ENCODE measurements at places on chromosomes 12 and 14.

DNA sequence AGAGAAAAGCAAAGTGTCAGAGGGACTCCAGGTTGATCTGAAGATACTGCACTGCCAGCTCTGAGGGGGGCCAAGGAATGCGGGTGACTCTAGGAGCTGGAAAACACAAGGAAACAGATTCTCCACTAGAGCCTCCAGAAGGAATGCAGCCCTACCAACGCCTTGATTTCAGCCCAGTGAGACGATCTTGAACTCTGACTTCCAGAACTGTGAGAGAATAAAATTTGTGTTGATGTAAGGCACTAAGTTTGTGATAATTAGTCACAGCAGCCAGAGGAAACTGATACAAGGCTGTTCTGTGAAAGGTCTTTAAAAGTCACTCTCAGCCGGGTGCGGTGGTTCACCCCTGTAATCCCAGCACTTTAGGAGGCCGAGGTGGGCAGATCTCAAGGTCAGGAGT, 34.2 kb downstream of the CKAP4 start:
- H3K4me1 ChIP-seq = no peaks in the 10 kb centered on the region
- no peak for DNase-seq
- H3K27ac ChIP-seq = no peak overlapping the region
- H3K4me3 ChIP-seq = no peak overlapping the region
- H3K27me3 ChIP-seq = peaks cover 25% of the 10 kb centered on the region
- H3K36me3 ChIP-seq = no peaks in the 10 kb centered on the region

DNA sequence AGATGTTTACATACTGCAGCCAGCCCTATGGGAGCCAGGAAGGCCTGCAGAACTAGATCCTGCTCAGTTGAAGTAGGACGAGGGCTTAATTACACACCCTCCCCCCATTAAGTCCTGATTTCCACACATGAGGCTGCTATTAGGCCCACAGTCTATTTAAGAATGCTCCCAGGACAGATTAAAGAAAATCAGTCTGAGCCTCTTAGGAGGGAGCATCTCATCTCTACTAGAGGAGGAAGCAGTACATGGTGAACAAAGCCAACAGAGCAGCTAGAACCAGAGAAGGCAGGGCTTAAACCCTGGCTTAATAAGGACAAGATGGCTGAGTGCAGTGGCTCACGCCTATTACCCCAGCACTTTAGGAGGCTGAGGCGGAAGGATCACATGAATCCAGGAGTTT, 55.8 kb upstream of the ARHGAP5 start:
- H3K4me1 ChIP-seq = no peaks in the 10 kb centered on the region
- H3K27me3 ChIP-seq = peaks cover 3% of the 10 kb centered on the region
- no peak overlapping the region for H3K27ac ChIP-seq
- no peaks in the 10 kb centered on the region for H3K36me3 ChIP-seq

GRCh38 chr14:80699861-80700260, 241.7 kb downstream of the CEP128 start:
- no peak overlapping the region for H3K4me3 ChIP-seq
- no peak for DNase-seq
- H3K4me1 ChIP-seq = no peaks in the 10 kb centered on the region
- no peak overlapping the region for H3K27ac ChIP-seq
- H3K27me3 ChIP-seq = no peaks in the 10 kb centered on the region
- no peaks in the 10 kb centered on the region for H3K36me3 ChIP-seq

- H3K27me3 ChIP-seq = no peaks in the 10 kb centered on the region
- no peak overlapping the region for H3K4me3 ChIP-seq
- H3K4me1 ChIP-seq = peaks cover 48% of the 10 kb centered on the region
- no peak overlapping the region for H3K27ac ChIP-seq
- peaks cover 5% of the 10 kb centered on the region for H3K36me3 ChIP-seq
These were observed 38.0 kb downstream of the BTG1 start for GRCh38 chr12:92107621-92108131.

GRCh38 chr12:977156-977555, 13.9 kb upstream of the ERC1 start:
- H3K4me3 ChIP-seq = no peak overlapping the region
- H3K27ac ChIP-seq = no peak overlapping the region
- H3K36me3 ChIP-seq = no peaks in the 10 kb centered on the region
- peaks cover 3% of the 10 kb centered on the region for H3K4me1 ChIP-seq
- no peak for DNase-seq

GRCh38 chr14:22802860-22803686, 12.2 kb downstream of the SLC7A7 start:
- H3K36me3 ChIP-seq = no peaks in the 10 kb centered on the region
- no peak for DNase-seq
- no peaks in the 10 kb centered on the region for H3K4me1 ChIP-seq
- no peak overlapping the region for H3K27ac ChIP-seq

DNA sequence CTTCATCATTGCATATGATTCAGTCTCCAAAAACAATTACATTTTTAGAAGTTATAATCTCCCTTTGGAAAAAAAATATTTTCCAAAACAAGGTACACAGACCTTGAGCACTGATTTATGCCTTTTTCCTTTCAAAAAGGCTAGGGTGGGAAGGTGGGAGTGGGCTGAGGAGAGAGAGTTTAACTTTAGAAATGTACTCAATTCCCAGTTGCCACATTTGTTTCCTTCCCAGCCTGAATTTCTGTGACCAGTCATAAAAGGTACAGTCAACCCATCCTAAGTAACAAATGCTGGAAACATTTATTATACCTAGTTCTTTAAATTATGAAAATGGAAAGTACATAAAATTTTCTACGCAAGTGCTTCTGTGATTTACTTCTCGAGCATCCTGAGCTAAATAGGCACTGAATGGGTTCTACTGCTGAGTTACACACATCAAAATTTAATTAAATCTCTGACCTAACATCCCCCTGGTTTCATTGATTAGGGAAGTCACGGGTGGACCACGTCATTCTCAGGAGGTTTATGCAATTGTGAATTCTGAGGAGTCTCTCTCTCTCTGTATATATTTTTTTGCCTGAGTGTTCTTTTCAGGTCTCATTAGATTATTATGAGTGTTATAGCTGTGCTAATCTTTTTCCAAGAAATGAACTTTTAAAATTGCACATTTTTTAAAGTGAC, 371.8 kb downstream of the BTG1 start:
- H3K4me3 ChIP-seq = no peak overlapping the region
- H3K27me3 ChIP-seq = no peaks in the 10 kb centered on the region
- H3K27ac ChIP-seq = no peak overlapping the region
- no peaks in the 10 kb centered on the region for H3K36me3 ChIP-seq
- no peak for DNase-seq
- H3K4me1 ChIP-seq = peaks cover 18% of the 10 kb centered on the region

GRCh38 chr12:131642101-131642540, 68.8 kb upstream of the SFSWAP start:
- H3K4me3 ChIP-seq = no peak overlapping the region
- H3K27ac ChIP-seq = no peak overlapping the region
- H3K36me3 ChIP-seq = no peaks in the 10 kb centered on the region
- no peak for DNase-seq
- no peaks in the 10 kb centered on the region for H3K4me1 ChIP-seq

DNA sequence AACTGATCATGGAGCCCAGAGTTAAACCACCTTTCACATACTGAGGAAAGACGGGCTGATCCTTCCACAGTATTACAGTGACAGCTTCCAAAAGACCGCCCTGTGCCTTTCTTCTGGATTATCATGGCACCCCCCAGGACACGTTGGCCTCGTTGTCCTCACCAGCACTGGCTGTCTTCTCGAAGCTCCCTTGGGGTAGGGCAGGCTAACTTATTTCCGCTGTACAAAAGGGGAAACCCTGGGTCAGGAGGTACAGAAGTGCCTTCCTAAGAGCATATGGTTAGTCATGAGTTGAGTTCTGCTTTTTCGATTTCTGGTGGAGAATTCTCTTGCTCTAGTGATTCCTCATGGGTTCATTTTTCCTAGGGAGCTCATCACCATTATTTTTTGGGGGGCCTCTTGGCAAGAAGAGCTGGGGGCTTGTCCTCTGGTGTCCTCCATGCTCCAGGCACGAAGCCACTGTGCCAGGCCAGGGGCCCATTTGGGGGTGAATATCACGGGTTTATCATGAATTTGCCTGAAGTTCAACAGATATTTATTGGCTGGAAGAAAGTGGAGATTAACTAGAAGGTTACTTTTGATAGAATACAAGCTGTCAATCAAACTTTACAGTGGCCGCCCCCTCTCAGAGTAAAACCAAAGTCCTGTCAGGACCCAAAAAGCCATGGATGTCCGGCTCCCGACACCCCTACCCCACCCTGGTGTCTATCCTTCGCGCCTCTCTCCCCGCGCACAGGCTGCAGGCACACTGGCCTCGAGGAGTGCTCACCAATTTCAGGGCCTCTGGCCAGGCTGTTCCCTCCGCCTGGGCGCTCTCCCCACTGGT, 8.8 kb upstream of the TRAF3 start:
- H3K36me3 ChIP-seq = no peaks in the 10 kb centered on the region
- H3K4me3 ChIP-seq = no peak overlapping the region
- DNase-seq = no peak
- H3K4me1 ChIP-seq = peaks cover 10% of the 10 kb centered on the region

GRCh38 chr12:84910549-84911241, 1.9 kb downstream of the SLC6A15 start:
- no peaks in the 10 kb centered on the region for H3K36me3 ChIP-seq
- H3K27me3 ChIP-seq = peaks cover 37% of the 10 kb centered on the region
- no peak overlapping the region for H3K27ac ChIP-seq
- no peak for DNase-seq
- peaks cover 10% of the 10 kb centered on the region for H3K4me1 ChIP-seq

- DNase-seq = no peak
- peaks cover 21% of the 10 kb centered on the region for H3K27me3 ChIP-seq
- H3K4me3 ChIP-seq = no peak overlapping the region
These were observed 21.2 kb downstream of the ZBTB42 start for GRCh38 chr14:104821971-104822608.

DNA sequence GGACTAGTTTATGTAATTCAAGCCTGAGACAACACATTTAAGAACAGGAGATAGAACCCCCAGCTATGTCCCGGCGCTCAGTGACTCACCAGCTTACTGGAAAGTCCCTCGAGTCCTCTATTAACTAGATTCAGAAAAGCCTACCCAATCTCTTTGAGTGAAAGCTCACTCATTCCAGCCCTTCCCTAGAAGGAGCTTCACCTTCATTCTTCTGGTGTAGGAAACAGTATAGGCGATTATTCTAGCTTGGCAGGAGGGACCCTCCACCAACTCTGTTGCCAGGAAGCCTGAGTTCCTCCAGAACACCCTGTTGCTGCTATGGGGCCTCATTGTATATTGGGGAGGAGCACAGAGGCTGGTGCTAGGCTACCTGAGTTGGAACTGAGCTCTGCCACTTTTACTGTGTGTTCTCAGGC, 57.2 kb upstream of the AEBP2 start:
- H3K36me3 ChIP-seq = no peaks in the 10 kb centered on the region
- H3K4me1 ChIP-seq = peaks cover 5% of the 10 kb centered on the region
- H3K27ac ChIP-seq = peak overlapping the region; percentile 16

DNA sequence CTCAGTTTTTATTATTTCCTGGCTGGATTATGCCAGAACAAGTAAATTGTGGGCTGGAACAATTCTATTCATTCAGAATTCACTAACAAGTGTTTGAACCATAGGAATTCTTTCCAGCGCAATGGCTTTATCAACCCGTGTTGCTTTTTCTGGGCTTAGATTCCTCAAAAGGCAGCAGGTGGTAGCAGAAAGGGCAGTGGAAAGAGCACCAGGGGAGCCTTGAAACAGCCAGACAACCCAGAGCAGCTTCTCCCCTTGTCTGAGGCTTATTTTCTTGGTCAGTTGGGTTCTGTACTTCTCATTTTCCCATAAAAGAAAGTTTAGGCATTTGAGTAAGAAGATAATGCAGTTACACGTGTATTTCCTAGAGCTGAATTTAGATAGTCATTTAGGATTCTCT, 130.7 kb downstream of the OTOGL start:
- peaks cover 5% of the 10 kb centered on the region for H3K27me3 ChIP-seq
- no peak overlapping the region for H3K27ac ChIP-seq
- no peak for DNase-seq
- H3K4me1 ChIP-seq = no peaks in the 10 kb centered on the region

- no peak for DNase-seq
- H3K27me3 ChIP-seq = peaks cover 6% of the 10 kb centered on the region
- H3K4me1 ChIP-seq = peaks cover 7% of the 10 kb centered on the region
- H3K4me3 ChIP-seq = no peak overlapping the region
- no peak overlapping the region for H3K27ac ChIP-seq
- H3K36me3 ChIP-seq = no peaks in the 10 kb centered on the region
These were observed 243.1 kb downstream of the C12orf75 start for GRCh38 chr12:105573574-105573973.

GRCh38 chr14:61033855-61034254, 52.8 kb downstream of the SLC38A6 start:
- no peaks in the 10 kb centered on the region for H3K27me3 ChIP-seq
- no peak overlapping the region for H3K4me3 ChIP-seq
- H3K4me1 ChIP-seq = peaks cover 23% of the 10 kb centered on the region
- peaks cover 2% of the 10 kb centered on the region for H3K36me3 ChIP-seq
- no peak overlapping the region for H3K27ac ChIP-seq

All from activated T-helper 2 cell treated with anti-CD3 and anti-CD28 coated beads, Interferon-gamma antibody, Interleukin-2, Interleukin-4, amounts not matched to agents 10 μg/mL and 5 μg/mL and 100 μg/mL, durations not matched to agents 14 hours and 24 hours and 36 hours (primary cell).